Stimulated activated CD8-positive, alpha-beta memory T cell treated with anti-CD3 and anti-CD28 coated beads, Interleukin-4, amount 100 ng/mL, for 1 hour (primary cell): ENCODE measurements at places on chromosomes 7 and 10.

GRCh38 chr10:77921395-77921794 lies 5.2 kb downstream of the DLG5 start:
- no peak for DNase-seq

GRCh38 chr10:44949127-44949802 lies 10.3 kb upstream of the RASSF4 start:
- no peak for DNase-seq

GRCh38 chr10:95741807-95742467 lies 14.0 kb upstream of the ENTPD1 start:
- no peak for DNase-seq

GRCh38 chr10:48494073-48494472 lies 110.8 kb downstream of the ARHGAP22 start:
- no peak for DNase-seq

GRCh38 chr10:32961895-32962369 lies 3.9 kb upstream of the ITGB1 start:
- DNase-seq = no peak

GRCh38 chr10:119940487-119940886 lies 48.0 kb downstream of the SEC23IP start:
- no peak for DNase-seq

- no peak for DNase-seq
These were observed 126.0 kb downstream of the ITGB8 start for GRCh38 chr7:20456701-20457100.

DNA sequence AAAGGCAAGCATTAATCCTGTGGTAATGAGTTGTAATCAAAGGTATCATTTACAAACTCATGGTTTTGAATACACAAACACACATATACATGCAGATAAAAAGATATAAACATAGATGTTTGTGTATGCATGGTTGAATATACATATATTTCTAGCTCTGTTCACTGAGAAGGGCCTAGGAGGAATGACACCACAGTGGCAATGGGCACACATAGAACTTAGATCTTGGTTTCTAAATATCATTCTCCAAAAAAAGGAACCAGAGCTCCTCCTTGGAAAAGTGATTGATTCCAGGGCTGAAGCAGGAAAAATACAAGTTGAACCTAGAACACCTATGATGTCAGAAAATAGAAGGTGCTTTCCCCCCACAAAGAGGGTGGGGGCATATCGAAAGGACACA lies 6.9 kb downstream of the CUL2 start:
- DNase-seq = no peak

GRCh38 chr7:22864855-22865601 lies 42.4 kb upstream of the TOMM7 start:
- DNase-seq = no peak

DNA sequence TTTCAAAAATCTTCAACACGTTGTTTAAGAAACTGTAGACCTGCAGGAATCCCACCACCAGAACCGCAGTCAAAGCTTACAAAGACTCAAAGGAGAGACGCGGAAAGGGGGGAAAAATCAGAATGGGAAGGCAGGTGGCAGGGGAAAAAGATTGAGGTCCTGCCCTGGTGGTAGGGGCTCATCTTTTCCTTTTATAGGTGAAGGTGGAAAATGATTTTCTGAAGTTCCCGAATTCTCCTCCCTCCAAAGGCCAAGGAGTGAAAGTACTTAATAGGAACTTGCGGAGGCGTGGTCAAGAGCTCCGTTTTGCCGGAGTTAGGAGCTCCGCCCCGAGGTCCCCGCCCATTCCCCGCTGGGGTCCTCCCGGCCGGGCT lies 724 bp downstream of the BBIP1 start:
- DNase-seq = peak; percentile 57

GRCh38 chr7:55548295-55548731 lies 24.0 kb downstream of the VOPP1 start:
- DNase-seq = no peak

- DNase-seq = no peak
These were observed 378.4 kb upstream of the SEMA3D start for GRCh38 chr7:85565276-85565675.

GRCh38 chr7:94160719-94161435 lies 156.7 kb upstream of the BET1 start:
- DNase-seq = no peak

- DNase-seq = no peak
These were observed 81.2 kb downstream of the EPC1 start for GRCh38 chr10:32265756-32266155.

- no peak for DNase-seq
These were observed 40.0 kb upstream of the AGBL3 start for GRCh38 chr7:134946260-134946659.

DNA sequence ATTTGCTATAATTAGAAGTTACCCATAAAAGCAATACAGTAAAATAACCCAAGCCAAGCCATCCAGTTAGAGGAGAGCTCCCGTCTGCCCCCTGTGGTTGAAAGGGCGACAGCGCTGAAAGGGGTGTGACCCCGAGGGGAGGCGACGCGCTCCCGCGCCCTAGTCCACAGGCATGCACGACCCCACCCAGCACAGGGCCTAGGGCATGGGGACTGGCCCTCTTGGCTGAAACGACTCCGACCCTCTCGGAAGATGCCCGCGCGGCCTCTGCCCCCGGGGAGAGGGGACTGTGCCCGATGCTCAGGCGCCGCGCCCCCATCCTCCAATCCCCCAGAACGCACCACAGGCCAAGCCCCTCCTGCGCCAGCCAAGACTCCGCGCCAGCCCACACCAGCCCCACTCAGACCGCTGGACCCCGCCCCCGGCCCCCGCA lies 64.0 kb downstream of the CSGALNACT2 start:
- peak; percentile 25 for DNase-seq

DNA sequence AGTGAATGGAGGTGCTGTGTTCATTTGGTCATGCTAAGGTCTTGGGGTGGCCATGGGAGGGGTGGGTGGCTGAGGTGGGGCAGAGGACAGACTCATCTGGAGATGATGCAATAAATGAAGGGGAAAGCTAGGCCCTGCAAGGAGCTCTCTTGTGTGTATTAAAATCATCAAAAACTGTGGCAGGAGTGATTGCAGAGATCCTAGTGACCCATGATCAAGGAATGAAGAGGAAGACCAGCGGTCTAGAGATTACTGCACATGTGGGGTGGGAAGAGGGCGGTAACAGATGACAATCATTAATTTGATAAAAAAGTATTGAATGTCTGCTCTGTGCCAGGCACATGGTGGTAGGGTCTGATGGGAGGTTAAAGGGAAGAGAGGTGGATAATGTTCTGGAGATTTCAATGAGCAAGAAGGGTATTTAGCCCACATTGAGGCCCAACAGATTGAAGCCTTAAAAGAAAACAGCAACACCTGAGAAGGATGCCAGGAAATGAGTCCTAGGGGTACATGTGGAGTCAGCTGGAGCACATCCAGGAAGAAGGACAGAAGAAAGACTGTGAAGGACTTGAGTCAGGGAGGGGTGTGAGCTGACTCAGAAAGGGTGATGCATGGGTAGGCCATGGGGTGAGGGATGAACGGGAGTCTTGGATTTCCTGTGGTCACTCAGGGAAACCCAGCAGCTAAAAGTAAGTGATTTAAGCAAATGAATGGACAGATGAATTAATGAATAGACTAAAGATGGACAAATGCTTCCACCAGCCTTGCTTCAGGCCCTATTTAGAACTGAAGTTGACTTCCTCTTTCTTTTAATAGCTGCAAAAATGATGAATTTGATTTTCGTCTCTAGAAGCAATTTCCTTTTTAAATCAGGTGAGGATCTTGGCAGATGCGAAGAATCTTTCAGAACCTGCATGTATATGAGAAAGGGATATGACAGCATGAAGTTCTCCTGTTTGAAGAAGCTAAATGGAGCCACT lies 83.1 kb upstream of the IGFBP3 start:
- DNase-seq = no peak

DNA sequence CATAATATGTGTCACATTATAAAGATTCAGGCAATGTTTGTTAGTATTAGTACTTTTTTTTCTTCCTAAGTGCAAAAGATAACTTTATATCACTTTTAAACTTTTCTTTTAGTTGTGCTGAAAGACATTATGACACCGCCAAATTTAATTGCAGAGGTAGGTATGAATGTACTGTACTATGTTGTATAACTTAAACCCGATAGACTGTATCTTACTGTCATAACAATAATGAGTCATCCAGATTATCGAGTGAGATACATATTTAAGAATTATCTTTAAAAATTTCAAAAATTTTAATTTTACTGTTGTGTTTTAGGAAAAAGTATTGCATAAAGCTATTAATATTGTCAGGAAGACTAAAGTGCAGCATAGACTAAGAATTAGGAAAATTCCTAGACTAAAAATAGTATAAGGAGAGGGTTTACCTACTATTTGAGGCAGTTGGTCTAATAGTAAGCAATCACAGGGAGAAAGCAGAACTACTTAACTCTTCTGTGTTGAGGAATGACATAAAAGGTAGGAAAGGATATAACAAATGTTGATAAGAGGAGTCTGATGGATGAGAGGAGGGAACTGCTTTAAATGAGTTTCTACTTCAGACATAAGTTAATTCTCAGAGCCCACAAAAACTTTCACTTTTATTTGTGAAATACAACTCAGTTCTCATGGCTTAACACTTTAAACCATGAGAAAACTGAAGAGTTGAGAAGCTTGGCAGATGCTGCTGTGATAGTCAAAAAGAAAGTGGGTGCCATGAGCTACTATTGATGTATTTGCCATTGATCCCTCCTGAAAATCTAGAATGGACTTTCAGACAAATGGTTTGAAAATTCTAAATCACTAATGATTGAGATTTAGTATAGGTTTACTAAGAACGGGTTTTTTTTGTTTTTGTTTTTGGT lies 67.8 kb downstream of the PTEN start:
- no peak for DNase-seq

GRCh38 chr7:1360521-1360971 lies 98.7 kb downstream of the MICALL2 start:
- DNase-seq = no peak

- DNase-seq = no peak
These were observed 97.7 kb downstream of the BTRC start for GRCh38 chr10:101451667-101452069.

- DNase-seq = no peak
These were observed 13.3 kb downstream of the ST7 start for GRCh38 chr7:116966601-116967000.

DNA sequence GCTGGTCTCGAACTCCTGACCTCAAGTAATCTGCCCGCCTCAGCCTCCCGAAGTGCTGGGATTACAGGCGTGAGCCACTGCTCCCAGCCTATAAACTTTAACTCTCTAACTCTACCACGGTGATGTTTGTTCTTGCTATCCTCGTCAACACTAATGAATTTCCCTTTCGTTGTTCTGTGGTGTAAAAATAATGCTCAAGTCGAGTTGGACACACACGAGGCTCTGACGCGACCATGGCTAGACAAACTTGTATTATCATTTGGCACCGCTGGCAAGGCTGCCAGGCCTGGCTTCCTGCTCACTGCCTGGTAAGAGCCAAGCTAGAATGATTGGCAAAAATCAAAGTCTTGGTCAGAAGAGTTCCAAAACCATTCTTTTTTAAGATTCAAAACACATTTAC lies 167.0 kb upstream of the KLF6 start:
- no peak for DNase-seq

- DNase-seq = no peak
These were observed 171.2 kb upstream of the COL1A2 start for GRCh38 chr7:94223375-94224084.

- DNase-seq = no peak
These were observed 296.8 kb upstream of the SHH start for GRCh38 chr7:156109076-156109475.

GRCh38 chr10:3423384-3423783 lies 250.8 kb upstream of the PITRM1 start:
- DNase-seq = no peak

GRCh38 chr7:45188736-45189135 lies 31.1 kb downstream of the RAMP3 start:
- DNase-seq = no peak

DNA sequence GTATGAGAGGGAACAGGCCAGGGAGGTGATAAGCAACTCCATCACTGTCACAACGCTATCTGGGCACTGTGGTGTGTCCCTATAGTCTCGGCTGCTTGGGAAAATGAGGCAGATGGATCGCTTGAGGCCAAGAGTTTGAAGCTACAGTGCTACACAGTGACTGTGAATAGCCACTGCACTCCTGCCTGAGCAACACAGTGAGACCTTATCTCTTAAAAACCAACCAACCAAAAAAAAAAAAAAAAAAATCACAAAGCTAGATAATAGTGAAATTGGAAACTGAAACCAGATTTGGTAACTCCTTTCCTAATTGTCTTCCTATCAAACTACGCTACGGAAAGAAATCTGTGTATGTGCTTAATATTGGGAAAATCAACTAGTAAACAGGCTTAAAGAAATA lies 14.1 kb downstream of the MICU1 start:
- DNase-seq = no peak

DNA sequence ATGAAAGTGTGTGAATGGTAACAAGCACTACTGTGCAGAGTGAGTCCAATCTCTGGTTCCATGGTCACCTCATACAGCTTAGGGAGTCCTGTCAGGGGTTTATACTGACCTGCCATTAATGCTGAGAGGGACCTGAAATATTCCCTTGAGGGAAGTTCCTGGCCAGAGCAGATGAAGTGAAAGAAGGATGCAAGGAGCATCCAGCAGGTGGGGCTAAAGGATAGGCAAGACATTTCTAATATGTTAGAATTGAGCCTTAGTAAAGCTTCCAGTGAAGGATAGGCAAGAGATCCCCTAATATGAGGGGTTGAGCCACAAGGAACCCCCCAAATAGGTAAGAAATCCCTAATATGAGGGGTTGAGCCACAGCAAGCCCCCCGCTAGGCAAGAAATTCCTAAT lies 25.5 kb upstream of the FAM221A start:
- no peak for DNase-seq

DNA sequence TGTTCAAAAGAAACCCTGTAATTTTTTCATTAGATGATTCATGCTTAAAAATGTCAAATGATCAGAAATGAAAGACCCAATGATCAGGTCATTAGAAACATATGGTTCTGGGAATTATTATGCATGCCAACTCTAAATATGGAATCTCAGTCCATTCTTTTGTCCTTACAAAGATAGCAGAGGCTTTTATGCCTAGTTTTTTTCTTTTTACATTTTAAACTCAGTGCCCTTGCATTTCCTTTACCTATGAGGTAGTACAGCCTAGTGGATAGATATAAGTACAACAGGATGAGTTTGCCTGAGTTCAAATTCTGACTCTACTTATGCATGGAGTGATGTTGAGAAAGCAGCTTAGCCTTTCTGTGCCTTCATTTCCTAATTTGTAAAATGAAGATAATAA lies 392.9 kb downstream of the SUGCT start:
- no peak for DNase-seq

DNA sequence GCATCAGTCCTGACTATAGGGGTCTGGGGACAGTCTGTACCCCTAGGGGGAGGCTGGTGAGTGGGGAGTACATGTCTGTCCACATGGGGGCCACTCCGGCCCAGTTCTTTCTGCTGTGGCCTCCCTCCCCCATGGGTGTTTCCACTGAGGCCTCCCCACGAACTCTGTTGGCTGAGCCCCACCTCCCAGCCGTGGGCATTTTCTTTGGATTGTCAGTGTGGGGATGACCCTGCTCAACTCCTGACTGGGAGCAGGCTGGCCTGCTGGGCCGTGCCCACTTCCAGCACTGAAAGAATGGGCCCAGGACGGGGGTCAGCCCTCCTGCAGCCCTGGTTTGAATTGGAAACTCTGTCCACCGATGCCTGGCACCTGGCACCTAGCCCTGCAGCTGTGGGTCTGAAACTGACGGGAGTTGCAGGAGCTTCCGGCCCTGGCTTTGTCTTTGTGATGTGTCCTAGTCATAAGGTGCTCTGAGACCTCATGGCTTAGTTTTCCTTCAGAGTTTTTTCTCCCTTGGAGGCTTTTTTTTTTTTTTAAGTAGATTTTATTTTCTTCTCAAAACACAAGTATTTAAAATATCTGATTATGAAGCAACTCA lies 46.5 kb downstream of the LHPP start:
- no peak for DNase-seq
